ENCODE measurements at places on chromosomes 1 and 21.

- DNase-seq = no peak
These were observed 674.3 kb downstream of the BRINP3 start for GRCh38 chr1:189803364-189803763.

- no peak for DNase-seq
These were observed 58.0 kb downstream of the SLC27A3 start for GRCh38 chr1:153833171-153833570.

DNA sequence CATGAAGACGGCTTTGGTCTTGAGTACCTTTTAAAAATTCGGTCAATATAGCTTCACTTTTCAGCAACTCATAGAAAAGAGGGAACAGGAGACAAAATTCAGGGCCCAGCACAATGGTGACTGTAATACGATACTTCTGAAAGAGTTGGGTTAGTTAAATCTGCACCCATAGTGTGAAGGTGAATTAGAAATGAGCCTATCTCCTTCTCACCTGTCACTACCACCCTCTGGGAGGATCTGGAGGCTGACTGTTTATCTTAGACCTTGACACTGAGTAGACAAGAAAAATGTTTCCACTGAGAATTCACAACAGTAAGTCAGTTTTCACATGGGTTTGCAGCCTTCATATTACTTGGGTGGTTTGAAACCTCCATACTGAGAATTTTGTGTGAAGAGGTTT, 57.9 kb upstream of the HMGB4 start:
- DNase-seq = no peak

- no peak for DNase-seq
These were observed 110.8 kb downstream of the GREM2 start for GRCh38 chr1:240501115-240501514.
